ENCODE measurements at places on chromosomes 1 and 21.
A peak's percentile ranks its signal among the peaks of the same experiment; 100 is the strongest.

- DNase-seq: no peak
Measured at GRCh38 chr21:44414291-44415072, 40.8 kb upstream of the LRRC3 start.

DNA sequence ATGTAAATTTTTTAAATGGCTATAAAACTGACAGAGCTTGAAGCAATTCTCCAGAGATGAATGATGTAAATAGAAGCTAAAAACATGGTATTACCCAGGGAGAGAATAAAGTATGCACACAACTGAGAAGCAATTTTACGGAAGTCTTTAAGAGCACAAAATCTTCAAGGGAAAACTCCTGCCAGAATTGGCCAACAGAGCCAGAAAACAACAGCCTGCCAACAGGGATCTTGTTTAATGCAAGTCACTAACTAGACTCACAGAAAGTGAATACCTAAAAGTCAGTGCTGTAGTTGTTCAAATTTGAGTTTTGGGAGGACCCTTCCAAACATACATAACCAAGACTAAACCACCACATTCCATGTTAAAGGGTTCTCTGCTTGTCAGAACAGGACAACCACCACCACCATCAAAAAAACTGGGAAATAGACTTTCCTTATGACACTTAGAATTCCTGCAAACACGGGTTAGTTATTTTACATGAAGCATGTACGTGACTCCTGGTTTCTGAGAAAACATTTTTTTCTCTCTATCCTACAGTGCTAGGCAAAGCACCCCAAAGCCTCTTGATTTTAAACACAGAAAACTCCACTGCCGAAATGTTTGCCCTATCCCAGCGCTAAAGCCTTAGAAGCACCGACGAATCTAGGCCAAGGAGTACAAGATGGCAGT is 1.6 kb downstream of the EPS15 start:
- DNase-seq: no peak

GRCh38 chr1:71311376-71311775 is 230.5 kb upstream of the ZRANB2 start:
- no peak for DNase-seq

GRCh38 chr1:74523873-74524480 is 11.6 kb upstream of the LRRC53 start:
- DNase-seq: no peak

DNA sequence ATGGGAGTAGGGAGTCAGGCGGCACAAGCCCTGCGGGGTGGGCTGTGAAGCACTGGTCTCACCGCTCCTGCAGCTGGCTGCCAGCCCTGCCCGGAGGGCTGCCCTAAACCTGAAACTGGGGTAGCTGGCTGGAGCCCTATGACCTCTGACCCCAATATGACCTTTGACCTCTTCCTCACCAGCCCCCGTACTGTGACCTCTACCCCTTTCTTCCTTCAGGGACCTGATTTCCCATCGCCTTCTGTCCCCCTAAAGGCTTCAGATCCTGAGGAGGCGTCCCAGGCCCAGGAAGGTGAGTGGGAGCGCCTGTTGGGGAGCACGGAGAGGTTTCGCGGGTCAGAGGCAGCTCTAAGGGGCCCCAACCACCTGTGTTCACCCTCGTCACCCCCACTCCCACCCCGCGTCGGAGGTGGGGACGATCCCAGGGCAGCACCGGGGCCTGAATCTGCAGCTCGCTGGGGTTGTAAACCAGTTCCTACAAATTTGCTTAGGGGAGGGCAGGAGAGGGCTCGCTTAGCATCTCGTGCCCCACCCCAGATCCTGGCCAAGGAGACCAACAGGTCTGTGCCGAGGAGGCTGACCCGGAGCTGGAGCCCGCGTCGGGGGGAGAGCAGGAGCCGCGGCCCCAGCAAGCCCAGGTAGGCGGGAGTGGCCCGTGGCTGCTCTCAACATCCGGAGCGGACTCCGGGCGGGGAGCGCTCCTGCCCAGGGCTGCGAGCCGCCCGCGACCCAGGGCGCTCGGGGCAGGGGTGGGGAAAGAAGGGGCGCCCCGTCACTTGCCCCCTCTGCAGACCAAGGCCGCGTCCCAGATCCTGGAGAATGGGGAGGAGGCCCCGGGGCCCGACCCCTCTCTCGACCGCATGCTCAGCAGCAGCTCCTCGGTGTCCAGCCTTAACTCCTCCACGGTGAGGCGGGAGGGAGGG is 7.3 kb downstream of the SYTL1 start:
- peak; percentile 19 for DNase-seq

- no peak for DNase-seq
Measured at GRCh38 chr1:114609826-114610225, 28.4 kb upstream of the BCAS2 start.

DNA sequence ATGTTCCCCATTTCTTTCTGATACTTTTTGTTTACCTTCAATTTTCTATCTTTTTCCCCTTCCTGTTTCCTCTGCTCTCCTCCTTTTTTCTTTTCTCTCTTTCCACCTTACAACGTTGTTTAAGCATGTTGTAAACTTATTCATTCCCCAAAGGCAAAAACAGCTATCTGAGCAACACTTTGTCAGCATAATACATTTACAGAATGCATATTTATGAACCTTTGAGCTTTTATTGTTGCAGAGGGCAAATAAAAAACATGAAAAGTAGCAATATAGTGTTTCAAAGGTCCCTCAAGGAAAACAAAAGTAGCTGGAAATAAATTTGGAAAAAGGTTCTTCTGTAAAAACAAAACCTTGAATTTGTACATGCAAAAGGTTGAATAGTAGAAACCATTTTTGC is 169.5 kb downstream of the ATP6V1G3 start:
- no peak for DNase-seq

DNA sequence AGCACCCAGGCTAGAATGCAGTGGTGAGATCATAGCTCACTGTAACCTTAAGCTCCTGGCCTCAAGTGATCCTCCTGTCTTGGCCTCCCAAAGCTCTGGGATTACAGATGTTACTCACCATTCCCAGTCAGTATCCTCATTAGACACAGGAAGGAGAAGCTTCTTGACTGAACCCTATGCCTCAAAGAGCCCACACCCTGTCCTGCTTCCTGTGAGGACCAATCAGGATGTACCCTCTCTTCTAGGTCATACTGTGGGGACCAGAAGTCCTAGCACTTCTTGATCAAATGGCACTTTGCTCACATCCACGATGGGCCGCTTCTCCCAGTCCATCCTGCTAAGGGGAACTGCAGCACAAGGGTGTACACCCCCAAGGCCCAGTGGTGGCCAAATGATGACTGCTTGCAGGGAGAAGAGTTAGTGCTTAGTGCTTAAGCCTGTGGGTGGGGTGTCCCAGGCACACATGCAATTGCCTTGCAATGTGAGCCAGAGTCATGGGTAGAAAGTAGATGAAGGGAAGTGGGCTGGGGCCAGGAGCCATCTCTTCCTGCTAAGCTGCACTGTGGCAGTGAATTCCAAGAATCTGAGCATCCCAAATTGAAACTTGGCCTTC is 9.8 kb downstream of the CD34 start:
- no peak for DNase-seq

DNA sequence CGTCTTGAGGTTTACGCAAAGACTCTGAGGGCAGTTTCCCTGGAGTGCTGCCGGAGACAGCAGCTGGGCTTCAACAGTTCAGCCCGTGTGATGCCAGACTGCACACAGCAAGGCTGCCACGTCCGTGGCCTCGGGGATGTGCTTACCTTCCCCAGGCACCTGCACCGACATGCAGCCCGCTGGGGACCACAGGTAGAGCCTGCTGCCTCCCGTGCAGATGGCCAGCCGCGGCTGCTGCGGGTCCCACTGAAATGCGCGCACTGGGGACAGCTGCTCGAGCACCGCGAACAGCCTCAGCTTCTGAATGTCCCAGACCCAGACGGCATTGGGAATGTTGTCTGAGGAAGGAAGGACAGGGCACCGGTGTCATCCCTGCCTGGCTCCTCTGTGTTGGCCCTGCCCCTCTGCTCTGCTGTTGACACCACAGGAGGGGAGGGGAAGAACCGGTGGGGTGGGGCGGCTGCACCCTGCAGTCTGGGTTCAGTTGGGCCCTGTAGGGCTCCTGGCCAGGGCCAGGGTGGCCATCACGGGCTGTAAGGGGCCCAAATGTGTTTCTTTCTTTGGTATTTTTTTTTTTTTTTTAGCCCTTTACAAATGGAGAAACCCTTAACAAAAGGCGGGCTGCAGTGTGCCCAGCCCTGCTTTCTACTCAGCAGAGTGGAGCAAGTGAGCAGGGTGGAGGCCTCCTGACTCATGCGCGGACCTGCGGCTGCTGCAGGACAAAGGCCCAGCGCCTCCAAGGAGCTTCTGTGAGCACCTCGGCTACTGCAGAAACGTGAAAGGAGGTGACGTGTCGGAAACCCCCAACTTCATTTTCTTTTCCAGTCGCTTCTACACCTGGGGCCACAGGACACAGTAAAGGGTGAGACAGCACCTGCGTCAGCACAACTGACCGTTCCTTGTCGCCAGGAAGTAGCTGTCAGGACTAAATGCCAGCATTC is 6.8 kb downstream of the TPRG1L start:
- no peak for DNase-seq

- no peak for DNase-seq
Measured at GRCh38 chr1:218030846-218031245, 254.2 kb upstream of the RRP15 start.

GRCh38 chr1:71339238-71339637 is 258.4 kb upstream of the ZRANB2 start:
- no peak for DNase-seq

DNA sequence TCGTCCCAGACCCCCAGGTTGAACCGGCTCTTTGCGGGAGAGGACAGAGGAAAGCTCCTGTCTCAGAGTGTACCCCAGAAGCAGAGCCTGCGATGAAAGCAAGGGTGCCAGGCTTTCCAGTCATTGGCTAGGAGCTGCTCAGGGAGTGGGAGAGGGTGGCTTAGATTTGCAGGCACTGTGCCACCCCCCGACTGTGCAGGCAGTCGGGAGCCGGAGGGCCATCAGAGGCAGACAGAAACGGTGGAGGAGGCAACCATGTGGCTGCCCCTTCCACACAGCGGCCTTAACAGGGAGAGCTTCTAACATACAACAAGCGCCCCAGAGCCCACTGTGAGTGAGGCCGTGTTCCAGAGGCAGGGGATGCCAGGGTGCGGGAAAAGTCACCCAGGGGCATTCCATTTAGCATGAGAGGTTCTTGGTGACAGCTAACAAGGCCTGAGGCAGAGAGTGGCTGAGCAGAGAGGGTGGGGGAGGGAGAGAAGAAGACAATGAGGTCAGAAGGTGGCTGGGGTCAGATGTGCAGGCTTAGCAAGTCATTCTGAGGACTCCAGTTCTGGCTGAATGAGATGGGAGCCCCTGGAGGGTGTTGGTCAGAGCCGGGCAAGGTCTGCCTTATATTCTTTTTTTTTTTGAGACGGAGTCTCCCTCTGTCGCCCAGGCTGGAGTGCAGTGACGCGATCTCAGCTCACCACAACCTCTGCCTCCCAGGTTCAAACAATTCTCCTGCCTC is 9.5 kb upstream of the C1orf167 start:
- DNase-seq: no peak

- DNase-seq: no peak
Measured at GRCh38 chr21:38905752-38906151, 100.0 kb downstream of the ETS2 start.

GRCh38 chr21:42221581-42222345 is 2.8 kb downstream of the ABCG1 start:
- DNase-seq: no peak

- no peak for DNase-seq
Measured at GRCh38 chr1:110343249-110343648, 4.1 kb downstream of the RBM15 start.

GRCh38 chr1:40795811-40796586 is 12.4 kb downstream of the KCNQ4 start:
- DNase-seq: no peak

- DNase-seq: no peak
Measured at GRCh38 chr1:22932803-22933470, 39.7 kb downstream of the LACTBL1 start.

DNA sequence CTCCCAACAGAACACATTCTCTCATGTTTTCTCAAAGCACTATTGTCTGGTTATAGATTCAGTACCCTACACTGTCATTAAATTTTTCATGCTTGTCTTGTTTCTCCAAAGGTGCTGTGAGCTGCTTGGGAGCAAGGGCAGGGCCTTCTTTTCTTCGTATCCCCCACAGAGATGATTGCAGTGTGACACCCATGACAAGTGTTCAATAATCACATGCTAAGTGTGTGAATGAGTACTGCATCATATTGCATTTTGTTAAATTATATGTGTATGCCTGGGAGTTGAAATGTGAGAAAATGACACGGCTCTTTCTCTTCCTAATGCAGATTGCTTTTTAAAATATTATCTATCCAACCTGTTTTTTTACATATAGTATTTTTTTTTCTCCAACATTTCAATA is 57.3 kb upstream of the MAGI3 start:
- no peak for DNase-seq

DNA sequence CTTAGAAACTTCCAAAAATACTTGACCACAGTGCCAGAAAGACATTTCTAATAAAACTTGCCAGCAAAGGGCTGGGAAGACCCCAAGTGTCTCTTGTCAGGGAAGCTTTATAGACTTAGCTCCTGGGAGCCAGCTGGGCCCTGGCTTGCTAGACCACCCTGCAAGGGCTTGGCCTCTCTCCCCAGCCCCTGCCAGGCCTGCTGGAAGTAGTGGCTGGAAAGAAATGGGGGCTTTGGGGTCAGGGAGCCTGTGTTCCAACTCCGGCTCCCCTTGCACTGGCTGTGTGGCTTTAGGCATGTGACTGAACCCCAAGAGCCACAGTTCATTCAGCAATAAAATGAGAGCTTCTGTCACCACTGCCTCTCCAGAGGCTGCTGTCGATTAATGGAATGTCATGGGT is 31.1 kb downstream of the H3-3A start:
- DNase-seq: no peak

- peak; percentile 56 for DNase-seq
Measured at GRCh38 chr1:31745096-31745945, 18.8 kb downstream of the ADGRB2 start.

GRCh38 chr1:174652569-174653280 is 205.0 kb downstream of the GPR52 start:
- no peak for DNase-seq

- no peak for DNase-seq
Measured at GRCh38 chr21:45515241-45516061, 26.8 kb downstream of the SLC19A1 start.

DNA sequence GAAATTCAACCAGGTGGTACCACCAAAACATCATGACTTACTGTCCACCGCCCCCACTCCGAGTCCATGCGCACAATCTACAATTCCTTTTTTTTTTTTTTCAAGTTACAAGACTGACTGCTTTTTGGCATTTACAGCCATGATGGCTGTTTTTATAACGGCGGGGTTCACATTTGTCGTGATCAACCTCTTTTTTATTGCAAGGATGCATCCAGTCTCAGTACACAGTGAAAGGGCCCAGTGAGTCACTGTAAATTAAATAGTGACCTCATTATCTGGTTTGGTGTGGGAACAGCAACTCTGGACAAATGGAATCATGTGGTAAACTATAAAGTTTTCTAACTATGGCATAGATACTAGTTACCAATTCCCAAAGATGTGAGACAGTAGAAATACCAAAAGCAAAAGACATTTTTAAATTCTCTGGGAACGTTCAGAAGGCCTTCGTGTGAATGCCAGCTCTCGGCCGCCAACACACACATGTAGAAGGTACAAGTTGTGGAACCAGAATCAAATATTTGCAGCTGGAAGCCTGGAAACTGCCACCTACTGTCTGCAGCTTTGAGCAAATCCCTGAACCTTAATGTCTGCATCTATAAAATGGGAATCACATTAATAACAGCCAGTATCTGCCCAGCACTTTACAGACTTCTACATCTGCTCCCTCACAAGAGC is 4.9 kb downstream of the GLIS1 start:
- no peak for DNase-seq
